NCI-H187 treated with DMSO at 0.1 percent for 48 hours (cell line): ENCODE measurements at places on chromosomes 7 and 10.

- DNase-seq: no peak
These were observed 104.7 kb downstream of the SFMBT2 start for GRCh38 chr10:7306147-7306546.

- no peak for DNase-seq
These were observed 98.8 kb downstream of the HECW1 start for GRCh38 chr7:43211286-43211685.

- no peak for DNase-seq
These were observed 301.3 kb downstream of the PHTF2 start for GRCh38 chr7:78099715-78100394.

GRCh38 chr10:78579576-78579975, 489.2 kb upstream of the ZMIZ1 start:
- no peak for DNase-seq

GRCh38 chr10:48232717-48233447, 41.6 kb downstream of the FRMPD2 start:
- DNase-seq: no peak

DNA sequence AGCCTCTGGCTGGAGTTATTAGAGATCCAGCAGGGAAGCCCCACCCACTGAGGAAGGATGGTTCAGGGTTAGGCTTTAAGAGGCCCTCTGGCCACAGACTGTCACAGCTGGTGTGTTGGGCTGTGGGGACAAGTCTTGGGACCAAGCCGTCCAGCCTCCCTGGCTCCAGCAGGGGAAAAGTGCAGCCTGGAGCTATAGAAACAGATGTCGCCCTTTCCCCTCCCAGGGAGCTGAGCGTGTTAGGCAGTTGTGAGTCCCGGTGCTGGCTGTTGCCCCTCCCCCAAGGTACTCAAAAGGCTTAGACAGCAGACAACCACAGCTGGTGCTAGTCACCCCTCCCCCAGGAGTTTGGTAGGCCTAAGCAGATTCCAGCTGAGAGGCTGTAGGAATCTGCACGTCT, 143.4 kb downstream of the TMEM168 start:
- DNase-seq: no peak

GRCh38 chr7:81173766-81174281, 255.0 kb upstream of the SEMA3C start:
- DNase-seq: no peak

GRCh38 chr7:123624527-123625183, 23.0 kb downstream of the ASB15 start:
- no peak for DNase-seq

DNA sequence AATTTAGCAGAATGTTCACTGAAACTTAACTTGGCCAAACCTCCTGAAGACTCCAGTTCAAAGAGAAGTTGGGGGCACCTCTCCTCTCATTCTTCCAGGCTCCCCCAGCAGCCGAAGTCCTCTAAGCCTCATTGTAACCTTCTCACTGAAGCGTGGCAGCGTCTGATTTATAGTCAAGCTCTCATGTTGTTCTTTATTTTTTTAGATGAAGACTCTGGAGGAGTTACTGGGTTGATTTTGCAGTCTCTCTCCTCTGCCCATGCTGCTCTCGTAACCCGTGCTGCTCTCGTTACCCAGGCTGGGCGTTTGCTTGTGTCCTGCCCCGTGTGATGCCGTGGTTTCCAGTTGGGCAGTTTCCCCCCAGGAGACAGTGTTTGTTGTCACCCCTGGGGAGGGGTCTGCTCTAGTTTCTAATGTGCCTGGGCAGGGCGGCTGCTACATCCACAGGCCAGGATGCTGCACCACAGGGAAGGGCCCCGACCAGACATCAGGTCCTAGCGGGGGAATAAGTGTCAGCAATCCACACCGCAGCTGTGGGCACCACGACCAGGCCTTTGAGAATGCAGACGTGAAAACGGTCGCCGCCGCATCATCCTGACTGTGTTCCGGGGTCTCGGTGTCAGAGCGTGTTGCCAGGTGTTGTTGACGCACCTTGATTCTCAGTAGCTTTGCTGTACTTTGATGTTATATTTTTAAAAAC, 65.2 kb downstream of the WDR37 start:
- peak; percentile 30 for DNase-seq

DNA sequence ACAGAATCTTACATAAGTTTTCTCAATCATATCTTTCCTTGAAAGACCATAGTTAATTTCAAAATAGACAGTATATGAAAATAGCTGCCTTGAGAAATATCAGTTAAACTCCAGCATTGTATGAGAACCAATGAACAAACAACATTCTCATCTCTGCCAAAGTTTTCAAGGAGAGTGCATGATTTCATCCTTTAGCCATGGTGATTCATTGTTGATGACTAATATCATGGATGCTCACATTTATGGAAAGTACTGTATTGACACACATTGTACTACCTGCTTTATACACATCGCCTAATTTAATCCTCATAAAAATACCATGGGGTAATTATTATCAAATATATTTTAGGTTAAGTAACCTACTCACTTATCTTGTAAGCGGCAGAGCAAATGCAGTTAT, 250.3 kb downstream of the CNTNAP2 start:
- DNase-seq: no peak

DNA sequence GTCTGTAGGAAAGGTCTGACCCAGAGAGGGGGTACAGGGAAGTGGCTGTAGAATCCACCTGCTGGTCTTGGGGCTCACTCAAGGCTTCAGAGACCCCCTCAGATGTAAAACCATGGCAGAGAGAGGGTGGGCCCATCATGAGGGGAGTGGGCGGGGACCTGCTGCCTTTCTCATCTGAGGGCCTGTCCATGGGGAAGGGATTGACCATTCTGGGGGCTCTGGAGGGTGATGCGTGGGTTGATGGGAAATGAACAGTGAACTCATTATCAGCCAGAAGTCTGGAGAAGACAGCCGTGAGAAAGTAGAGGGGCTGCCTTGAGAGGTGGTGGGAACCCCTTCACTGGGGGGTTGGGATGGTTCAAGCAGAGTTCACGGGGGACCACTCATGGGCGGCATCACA, 66.8 kb downstream of the MINDY4 start:
- DNase-seq: no peak

- DNase-seq: no peak
These were observed 282.2 kb downstream of the NEBL start for GRCh38 chr10:20614911-20615310.

DNA sequence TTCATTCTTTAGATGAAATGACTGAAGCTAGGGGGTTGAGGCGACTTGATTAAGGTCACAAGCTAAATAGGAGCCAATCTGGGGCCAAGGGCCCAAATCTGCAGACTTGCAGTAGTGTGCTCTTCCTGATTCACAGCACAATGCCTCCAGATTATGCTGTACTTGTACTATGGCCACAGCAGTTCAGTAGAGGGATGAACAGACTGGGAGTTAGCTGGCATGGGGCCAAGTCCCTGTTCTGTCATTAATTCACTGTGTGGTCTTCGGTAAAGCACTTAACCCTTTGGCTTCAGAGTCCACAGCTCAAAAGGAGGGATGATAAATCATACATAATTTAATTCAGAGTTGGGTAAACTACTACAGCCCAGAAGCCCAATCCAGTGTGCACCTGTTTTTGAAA, 196.8 kb downstream of the XPNPEP1 start:
- DNase-seq: no peak

GRCh38 chr10:26797340-26797739, 63.4 kb downstream of the ABI1 start:
- no peak for DNase-seq

- DNase-seq: no peak
These were observed 9.3 kb downstream of the PLAC9 start for GRCh38 chr10:80141696-80142460.

DNA sequence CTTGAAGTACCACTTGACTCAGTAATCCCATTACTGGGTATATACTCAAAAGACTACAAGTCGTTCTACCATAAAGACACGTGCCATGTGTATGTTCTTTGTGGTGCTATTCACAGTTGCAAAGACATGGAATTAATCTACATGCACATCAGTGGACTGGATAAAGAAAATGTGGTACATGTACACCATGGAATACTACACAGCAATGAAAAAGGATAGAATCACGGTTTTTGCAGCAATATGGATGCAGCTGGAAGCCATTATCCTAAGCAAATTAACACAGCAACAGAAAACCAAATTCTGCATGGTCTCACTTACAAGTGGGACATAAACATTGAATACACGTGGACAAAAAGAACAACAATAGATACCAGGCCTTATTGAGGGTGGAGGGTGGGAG, 583.4 kb upstream of the CELF2 start:
- DNase-seq: no peak

GRCh38 chr10:5477948-5478693, 21.2 kb downstream of the CALML5 start:
- no peak for DNase-seq

GRCh38 chr7:130642383-130642782, 26.2 kb downstream of the COPG2 start:
- DNase-seq: no peak

DNA sequence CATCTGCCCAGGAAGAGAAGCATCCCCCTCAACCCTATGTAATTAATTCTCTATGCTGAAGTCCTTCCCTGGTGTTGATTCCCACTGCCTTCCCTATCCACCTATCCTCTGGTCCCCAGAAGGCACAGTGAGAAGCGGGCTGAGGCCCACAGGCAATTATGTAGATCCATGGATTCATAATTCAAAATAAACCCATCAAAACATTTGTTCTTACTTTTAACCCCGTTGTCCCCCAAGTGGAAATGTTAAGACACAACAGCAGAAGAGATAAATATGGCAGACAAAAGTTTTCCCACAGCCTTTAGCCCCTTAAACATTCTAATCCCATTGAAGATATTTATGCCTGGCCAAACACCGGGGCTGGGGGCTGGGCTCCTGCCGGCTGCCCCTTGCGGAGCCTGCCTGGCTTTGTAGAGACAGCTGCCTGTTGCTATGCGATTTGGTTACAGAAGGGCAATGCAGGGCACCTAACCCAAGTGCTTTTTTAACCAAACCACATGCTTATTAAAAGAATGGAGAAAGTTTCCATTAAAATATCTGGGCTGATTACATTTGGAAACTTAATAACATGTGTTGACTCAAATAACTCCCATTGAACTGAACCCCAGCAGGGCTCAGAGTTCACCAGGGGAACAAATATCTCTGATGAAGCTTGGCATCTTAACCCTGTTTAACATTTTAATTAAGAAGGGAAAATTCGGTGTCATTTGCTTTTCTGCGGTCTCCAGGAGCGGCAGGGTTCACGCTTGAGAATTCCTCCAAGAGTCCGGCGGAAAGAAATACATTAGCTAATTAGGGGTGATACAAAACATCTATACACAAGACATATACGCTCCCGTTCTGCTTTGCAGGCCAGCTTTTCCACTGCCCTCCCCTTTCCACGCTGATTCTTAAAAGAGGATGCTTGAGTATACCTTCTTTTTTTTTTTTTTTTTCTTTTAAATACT, 110.8 kb upstream of the FGFR2 start:
- no peak for DNase-seq

GRCh38 chr7:108643136-108643535, 73.5 kb downstream of the DNAJB9 start:
- DNase-seq: no peak

GRCh38 chr7:152341039-152341913, 94.5 kb downstream of the KMT2C start:
- DNase-seq: no peak

- no peak for DNase-seq
These were observed 55.1 kb downstream of the FAM53B start for GRCh38 chr10:124688889-124689670.

- DNase-seq: no peak
These were observed 24.6 kb upstream of the MPP7 start for GRCh38 chr10:28327491-28327880.

DNA sequence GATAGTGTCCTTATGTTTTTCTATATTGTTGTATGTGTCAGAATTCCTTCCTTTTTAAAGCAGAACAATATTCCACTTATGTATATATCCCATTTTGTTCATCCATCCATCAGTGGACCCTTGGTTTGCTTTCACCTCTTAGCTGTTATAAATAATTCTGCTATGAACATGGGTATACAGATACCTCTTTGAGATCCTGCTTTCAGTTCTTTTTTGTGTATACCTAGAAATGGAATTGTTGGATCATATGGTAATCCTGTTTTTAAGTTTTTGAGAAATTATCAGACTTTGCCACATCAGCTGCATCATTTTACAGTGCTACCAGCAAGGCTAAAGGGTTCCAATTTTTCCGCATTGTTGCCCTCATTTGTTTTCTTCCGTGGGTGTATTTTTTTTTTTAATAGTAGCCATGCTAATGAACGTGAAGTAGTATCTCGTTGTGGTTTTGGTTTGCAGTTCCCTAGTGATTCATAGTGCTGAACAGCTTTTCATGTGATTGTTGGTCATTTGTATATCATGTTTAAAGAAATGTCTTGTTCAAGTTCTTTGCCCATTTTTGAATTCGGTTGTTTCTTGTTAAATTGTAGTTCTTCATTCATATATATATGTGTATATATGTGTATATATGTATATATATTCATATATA, 87.8 kb downstream of the LCOR start:
- DNase-seq: no peak

- no peak for DNase-seq
These were observed 733 bp downstream of the HIBADH start for GRCh38 chr7:27661811-27662489.

DNA sequence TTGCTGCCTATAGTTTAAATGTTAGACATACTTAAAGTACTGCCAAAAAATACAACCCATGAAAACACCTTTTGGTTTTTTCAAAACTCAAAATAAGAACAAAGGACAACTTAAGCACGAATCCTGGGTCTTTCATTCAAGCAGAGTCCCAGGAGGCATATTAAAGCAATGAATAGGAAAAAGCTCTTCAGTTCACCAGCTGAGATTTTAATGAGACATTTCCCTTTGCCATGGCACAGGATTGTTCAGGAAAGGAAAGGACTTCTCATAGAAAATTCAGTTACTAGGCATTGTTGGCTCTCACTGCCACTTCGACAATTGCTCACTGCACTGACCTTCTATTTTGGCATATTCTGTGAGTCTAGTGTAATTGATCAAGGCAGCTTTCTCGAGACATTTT, 133.5 kb upstream of the FEZF1 start:
- DNase-seq: peak; percentile 41

- no peak for DNase-seq
These were observed 78.9 kb downstream of the VOPP1 start for GRCh38 chr7:55493408-55493807.

DNA sequence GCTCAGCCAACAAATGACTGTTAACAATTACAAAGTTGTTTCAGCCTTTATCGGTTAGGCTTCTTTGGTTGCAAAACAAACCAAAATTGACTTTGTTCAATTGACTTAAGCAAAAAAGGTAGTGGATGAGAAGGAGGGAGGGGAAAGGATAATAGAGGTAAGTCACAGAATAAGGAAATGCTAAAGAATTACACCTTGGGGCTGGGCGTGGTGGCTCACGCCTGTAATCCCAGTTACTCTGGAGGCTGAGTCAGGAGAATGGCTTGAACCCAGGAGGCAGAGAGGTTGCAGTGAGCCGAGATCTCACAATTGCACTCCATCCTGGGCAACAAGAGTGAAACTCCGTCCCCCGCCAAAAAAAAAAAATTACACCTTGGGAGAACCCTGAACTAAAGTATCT, 41.4 kb downstream of the AHCYL2 start:
- no peak for DNase-seq
